ENCODE measurements at places on chromosomes 4 and X. TPM values are rescaled to one million over a fixed set of nuclear protein-coding genes. Genes with fewer than 3 reads are reported as not detected.

SORCS2 gene
- 0.05 TPM for total RNA-seq

UGT2B15 gene
- not detected for total RNA-seq

ENAM gene
- total RNA-seq = not detected

TENT5D gene
- not detected for total RNA-seq

CT45A1 gene
- total RNA-seq = not detected

MAGEA2B gene
- not detected for total RNA-seq

STATH gene
- total RNA-seq = not detected

SULT1E1 gene
- 2.4 TPM for total RNA-seq

TMPRSS11A gene
- not detected for total RNA-seq

OPN1LW gene
- total RNA-seq = not detected

CENPVL2 gene
- not detected for total RNA-seq

All from dermis blood vessel endothelial cell (primary cell).